ENCODE measurements at places on chromosomes 6 and 20. TPM values are rescaled to one million over a fixed set of nuclear protein-coding genes. Genes with fewer than 3 reads are reported as not detected.

The METTL24 gene
- total RNA-seq = not detected

The THBD gene
- 3.0 TPM for total RNA-seq

The ZNF831 gene
- not detected for total RNA-seq

The WFDC2 gene
- total RNA-seq = 159 TPM

The GRM1 gene
- not detected for total RNA-seq

The FAM83C gene
- not detected for total RNA-seq

The PLG gene
- not detected for total RNA-seq

The VNN1 gene
- total RNA-seq = 0.65 TPM

The CHD6 gene
- 51.1 TPM for total RNA-seq
